Suprapubic skin (tissue), 4 donors: ENCODE measurements at places on chromosomes 6 and 20. TPM values are rescaled to one million over a fixed set of nuclear protein-coding genes. Genes with fewer than 3 reads are reported as not detected.

Gene TGM3
- total RNA-seq = 43.6 TPM

Gene KIZ
- total RNA-seq = 37.2 TPM

Gene GSTA5
- not detected for total RNA-seq

- no peak for DNase-seq
Measured at GRCh38 chr6:167116109-167116837, 6.6 kb upstream of the CCR6 start.

- no peak for DNase-seq
Measured at GRCh38 chr6:166318649-166319600, 10.7 kb upstream of the PRR18 start.

DNA sequence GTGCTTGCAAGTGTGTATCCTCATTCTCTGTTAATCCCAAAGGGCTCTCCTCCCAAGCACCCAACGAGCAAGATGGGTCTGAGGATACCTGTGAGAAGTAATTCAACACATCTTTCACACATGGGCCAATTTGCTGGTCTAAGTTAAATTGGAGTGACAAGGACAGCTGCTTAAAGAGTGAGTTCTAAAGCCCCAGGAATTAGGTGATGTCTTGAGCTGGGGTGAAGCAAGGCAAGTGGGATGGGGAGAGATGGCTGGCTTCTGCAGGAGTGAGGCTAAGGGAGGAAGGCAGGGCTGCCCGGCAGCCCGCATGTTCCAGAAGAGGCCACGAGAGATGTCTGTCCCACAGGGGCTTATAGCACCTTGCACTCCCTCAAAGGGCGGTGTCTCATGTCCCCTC, 288.5 kb downstream of the CDH26 start:
- no peak for DNase-seq

DNA sequence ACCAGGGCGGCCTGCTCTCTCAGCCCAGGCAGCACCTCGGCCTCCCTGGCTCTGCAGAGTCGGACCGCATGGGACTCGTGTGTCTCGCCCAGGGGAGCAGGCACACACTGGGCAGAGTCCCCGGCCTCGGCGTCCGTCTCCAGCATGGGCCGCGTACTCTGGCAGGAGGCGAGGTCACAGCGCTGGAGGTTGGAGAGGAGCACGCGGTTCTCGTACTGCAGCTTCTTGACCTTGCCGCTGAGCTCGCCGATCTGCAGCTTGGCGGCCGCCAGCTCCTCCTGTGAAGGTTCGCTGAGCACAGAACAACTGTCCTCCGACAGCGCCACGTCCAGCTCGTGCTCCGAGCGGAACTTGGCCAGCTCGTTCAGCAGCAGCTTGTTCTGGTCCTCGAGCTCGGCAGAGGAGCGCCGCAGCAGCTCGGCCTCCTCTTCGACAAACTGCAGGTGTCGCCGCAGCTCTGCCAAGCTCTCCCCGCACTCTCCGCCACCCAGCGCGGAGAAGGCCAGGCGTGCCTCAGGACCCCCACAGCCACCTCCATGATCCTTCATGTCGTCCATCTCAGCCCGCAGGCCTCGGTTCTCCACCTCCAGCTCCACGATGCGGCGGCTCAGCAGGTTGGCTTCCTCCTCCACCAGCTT, 42.0 kb upstream of the DSN1 start:
- DNase-seq = no peak

- DNase-seq = no peak
Measured at GRCh38 chr6:53418288-53418687, 69.5 kb upstream of the ELOVL5 start.

DNA sequence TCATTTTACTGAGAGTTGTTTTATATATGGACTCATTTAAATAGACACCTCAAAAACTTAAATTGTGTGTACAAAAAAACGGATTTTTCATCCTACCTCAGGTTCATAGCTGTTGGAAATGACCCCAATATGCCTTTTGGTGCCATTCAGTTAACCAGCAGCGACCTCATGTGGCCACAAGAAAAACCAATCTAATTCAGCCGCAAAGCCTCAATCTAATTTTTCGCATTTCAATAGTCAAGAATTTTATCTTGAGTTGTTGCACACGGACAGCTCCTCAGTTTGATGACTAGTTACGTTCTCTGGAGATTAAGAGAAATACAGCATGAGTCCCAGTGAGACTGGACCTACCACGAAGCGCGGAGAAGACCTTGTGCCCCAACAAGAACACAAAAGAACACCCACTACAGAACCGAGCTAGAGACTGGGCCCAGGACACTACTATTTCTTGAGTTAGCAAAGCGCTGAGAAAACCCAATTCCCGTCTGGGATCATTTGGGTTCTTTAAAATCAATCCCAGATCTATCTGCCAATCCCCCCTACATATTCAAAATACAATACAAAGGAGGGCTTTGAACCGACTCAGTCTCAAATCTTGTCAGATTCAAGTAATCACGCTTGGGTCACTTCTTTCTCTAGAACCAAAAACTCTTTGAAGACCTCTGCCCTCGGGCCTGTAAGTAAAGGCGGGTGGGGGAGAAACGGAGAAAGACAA, 1.1 kb downstream of the TCP11 start:
- DNase-seq = no peak

- DNase-seq = no peak
Measured at GRCh38 chr20:63864545-63864977, 509 bp upstream of the TPD52L2 start.

DNA sequence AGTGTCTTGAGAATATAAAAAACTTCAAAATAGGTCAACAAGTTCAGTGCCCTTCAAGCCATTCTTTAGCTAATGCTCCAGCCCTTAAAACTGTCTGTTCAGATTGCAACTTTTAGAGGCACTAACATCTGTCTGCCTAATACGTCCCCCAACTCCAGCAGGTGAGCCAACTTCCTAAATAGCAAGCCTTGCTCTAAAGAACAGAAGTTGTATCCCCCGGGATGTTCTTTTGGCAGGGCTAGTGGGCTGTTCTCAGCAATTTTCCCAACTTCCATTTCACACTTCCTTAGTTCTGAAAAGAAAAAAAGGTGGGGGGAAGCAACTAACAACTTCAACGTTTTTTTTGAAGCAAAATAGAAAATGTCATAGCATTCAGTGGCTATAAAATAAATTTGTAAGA, 290.0 kb upstream of the PTCHD4 start:
- DNase-seq = no peak

DNA sequence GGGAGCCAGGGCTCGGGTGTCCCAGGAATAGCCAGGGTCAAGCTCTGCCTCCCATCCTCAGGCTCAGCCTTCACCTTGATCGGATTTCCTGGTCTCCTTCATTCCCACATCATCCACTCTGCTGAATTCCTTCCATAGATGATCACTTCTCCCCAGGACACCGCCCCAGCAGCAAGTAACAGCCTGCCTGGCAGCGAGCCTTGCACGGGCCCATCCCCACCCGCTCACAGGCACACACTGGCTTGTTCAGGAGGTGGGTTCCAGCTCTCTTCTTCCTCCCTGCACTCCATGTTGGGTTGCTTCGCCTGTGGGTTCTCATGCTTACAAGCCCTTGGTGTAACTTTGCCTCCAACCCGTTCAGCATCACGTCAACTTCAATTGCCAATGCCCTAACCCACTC, 113.0 kb upstream of the IYD start:
- DNase-seq = no peak

- no peak for DNase-seq
Measured at GRCh38 chr20:61015602-61016001, 236.5 kb upstream of the CDH4 start.

DNA sequence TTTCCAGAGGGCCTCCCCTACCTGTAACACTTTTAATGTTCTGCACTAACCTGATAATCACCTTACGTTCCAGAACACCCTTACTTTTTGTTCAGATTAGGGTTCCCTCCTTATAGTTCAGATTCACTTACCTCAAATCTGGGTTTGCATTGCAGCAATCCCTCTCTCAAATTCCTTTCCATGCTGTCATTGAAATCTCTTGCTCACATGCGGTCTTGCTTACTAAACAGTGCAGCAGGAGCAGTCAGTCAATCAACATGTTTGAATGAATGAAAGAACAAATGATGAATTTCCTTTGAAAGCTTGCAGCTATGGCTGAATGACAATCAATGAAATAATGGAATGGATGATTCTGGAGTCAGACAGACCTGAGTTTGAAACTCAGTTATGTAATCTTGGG, 200.1 kb downstream of the HIVEP2 start:
- DNase-seq = no peak

- no peak for DNase-seq
Measured at GRCh38 chr6:81561731-81562130, 190.8 kb downstream of the TENT5A start.

DNA sequence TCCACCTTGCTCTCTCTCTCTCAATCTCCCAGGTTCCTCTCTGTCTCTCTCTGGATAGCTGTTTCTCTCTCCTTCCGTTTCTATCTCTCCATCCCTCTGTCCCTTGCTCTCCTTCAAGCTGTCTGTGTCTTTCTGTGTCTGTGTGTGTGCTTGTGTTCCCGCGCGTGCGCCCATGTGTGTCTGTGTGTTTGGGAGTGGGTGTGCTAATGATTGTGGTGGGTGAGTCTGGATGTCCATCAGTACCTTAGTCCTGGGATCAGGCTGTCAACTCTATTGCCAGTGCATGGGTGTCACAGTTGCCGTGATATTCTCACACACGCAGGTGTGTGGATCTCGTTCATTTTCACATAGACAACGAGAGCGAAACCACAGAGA, 1380.6 kb upstream of the DEFB115 start:
- no peak for DNase-seq

DNA sequence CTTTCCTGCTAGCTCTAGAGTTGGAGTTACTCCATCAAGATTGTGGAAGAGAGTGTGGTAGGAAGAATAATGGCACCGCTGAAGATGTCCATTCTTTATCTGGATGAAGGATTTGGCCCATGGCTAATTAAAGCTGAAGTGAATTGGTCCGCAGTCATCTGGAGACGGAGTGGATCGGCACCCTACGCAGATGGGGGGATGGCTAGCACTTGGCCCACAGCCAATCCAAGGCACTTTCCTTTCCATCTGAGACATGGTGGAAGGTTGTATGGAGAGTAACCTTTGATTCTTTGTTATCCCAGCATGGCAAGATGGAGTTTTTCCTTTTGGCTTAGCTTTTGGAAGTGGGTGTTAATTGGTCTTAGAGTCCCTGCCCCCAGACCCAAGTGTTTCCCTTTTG, 88.3 kb downstream of the JPH2 start:
- DNase-seq = no peak
